ENCODE measurements at places on chromosomes 11 and 22. TPM values are rescaled to one million over a fixed set of nuclear protein-coding genes. Genes with fewer than 3 reads are reported as not detected.

GRCh38 chr22:39624501-39624821, 53.9 kb downstream of the CACNA1I start:
- H3K36me3 ChIP-seq = no peaks in the 10 kb centered on the region
- H3K4me1 ChIP-seq = no peaks in the 10 kb centered on the region
- H3K27ac ChIP-seq = no peak overlapping the region
- no peak for DNase-seq
- peaks cover 5% of the 10 kb centered on the region for H3K27me3 ChIP-seq
- no peak overlapping the region for H3K4me3 ChIP-seq

DNA sequence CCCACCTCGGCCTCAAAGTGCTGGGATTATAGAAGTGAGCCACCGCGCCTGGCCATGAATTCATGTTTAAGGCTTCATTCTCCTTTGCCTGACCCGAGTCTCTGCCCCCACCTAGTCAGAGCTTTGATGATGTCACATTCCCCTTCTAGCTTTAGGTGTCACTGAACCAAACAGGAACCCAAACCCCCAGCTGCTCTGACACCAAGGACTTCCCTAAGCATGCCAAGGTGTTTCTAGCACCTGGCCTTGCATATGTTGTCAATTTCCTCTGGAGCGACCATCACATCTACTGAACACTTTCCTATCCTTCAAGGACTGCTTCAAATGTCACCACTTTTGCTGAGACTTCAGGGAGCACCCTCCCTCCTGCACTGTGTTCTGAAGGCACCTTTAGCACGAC, 2.3 kb downstream of the F2 start:
- H3K36me3 ChIP-seq = no peaks in the 10 kb centered on the region
- H3K27me3 ChIP-seq = no peaks in the 10 kb centered on the region
- no peak overlapping the region for H3K27ac ChIP-seq
- H3K4me1 ChIP-seq = no peaks in the 10 kb centered on the region

DNA sequence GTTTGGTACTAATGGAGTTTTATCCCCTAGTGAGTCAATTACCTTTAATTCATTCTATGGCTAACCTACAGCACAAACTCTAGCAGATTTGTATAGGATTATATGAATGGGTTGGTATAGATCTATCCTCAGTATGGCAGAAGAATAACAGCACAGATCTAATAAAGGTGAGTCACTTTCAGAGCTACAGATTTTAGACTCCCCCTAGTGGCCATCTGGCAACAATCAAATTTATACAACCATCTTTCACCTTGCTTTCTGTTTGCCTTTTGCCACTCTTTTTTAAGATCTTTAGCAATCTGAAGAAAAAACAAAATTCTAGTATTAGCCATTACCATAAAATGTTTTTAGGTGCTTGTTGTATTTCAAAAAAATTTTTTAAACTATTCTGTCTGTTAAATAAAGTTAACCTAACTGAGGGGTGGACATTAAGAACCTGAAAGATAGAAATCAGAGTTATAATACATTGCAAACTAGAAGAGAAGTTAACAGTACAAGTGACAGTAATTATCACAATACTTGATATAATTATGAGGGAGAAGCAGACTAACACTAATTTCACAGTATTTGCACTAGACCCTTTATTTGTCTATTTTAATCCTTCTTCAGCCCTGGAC, 25.8 kb downstream of the DDIAS start:
- no peaks in the 10 kb centered on the region for H3K27me3 ChIP-seq
- H3K4me3 ChIP-seq = no peak overlapping the region
- no peak overlapping the region for H3K27ac ChIP-seq
- no peaks in the 10 kb centered on the region for H3K36me3 ChIP-seq
- no peaks in the 10 kb centered on the region for H3K4me1 ChIP-seq

DNA sequence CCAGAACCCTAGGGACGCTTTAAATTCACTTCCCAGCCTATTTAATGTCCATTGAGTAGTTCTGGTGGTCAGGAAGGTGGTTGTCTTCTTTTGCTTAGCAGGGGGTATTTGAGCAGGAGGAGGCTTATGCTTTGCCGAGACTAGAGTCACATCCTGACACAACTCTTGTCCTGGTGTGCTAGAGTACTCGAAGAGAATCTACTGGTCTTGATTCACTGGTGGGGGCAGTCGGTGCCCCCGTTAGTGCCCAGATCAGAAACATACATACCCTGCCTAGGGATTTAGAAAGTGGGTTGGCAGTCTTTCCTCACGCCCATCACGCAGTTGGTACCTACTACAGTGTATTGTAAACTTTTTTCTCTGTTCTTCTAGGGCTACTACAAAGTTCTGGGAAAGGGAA, 2.7 kb downstream of the RPL27A start:
- DNase-seq = no peak
- peaks cover 38% of the 10 kb centered on the region for H3K4me1 ChIP-seq
- no peak overlapping the region for H3K27ac ChIP-seq
- H3K4me3 ChIP-seq = no peak overlapping the region
- peaks cover 38% of the 10 kb centered on the region for H3K36me3 ChIP-seq
- H3K27me3 ChIP-seq = no peaks in the 10 kb centered on the region

MYBPC3 gene
- total RNA-seq = 3,074 TPM

CHKB gene
- 48.7 TPM for total RNA-seq
